ENCODE measurements at places on chromosomes 7 and 10. TPM values are rescaled to one million over a fixed set of nuclear protein-coding genes. Genes with fewer than 3 reads are reported as not detected.

Gene ANXA8
- polyA plus RNA-seq: 13.7 TPM

Gene HOXA5
- 9.5 TPM for polyA plus RNA-seq

Gene NKX6-2
- polyA plus RNA-seq: 0.06 TPM

Gene GPRIN2
- 35.0 TPM for polyA plus RNA-seq

Gene H2BK1
- polyA plus RNA-seq: not detected

Gene CCDC7
- 1.8 TPM for polyA plus RNA-seq

Gene SH2B2
- 9.4 TPM for polyA plus RNA-seq

Gene CUZD1
- 0.29 TPM for polyA plus RNA-seq

Gene ARHGAP22
- polyA plus RNA-seq: 3.2 TPM

Gene ARL3
- 6.7 TPM for polyA plus RNA-seq

Gene ANKRD61
- polyA plus RNA-seq: not detected

Gene ZNF488
- polyA plus RNA-seq: 0.15 TPM

Gene KAZALD1
- polyA plus RNA-seq: 4.1 TPM

Gene MICU1
- polyA plus RNA-seq: 41.9 TPM

Gene PCDH15
- 0.16 TPM for polyA plus RNA-seq

Gene CUBN
- polyA plus RNA-seq: 0.33 TPM

Gene INA
- polyA plus RNA-seq: 0.04 TPM

Gene NPFFR1
- 0.14 TPM for polyA plus RNA-seq

Data from lung (tissue), 17 donors.